Cardiac muscle cell (in vitro differentiated cells and primary cell): ENCODE measurements at places on chromosomes 5 and 9.

GRCh38 chr5:178336889-178337288 is 104.3 kb upstream of the PHYKPL start:
- no peak for DNase-seq

DNA sequence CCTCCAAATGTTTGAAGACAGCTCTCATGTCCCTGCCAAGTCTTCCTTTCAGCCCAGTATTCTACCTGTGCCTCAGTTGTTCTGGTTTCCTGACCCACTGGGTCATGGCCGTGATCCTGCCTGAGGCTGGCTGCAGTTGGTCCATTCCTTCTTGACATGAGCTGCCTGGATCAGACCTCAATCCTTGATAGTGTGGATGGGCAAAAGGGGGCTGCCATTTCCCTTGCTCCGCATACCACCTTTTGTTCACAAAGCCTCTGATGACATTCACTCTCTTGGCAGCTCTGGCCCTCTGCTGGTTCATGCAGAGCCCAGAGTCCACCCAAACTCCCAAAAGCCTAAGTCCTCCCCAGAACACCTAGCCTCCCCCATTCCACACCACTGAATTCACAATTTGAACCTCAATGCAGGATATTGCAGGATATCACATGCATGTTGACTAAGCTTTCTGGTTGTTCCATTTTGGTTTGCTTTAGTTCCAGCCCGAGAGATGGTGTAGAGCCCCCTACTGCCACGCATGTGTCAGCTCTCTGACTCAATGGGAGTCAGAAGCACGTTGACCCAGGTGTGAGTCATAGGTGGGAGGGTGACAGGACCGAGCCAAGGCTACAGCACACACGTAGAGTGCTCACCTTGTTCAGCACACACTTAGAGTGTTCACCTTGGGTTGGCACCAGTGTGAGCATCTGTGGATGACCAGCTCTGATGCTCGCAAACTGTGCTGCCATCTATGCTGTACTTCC is 137.2 kb downstream of the MTX3 start:
- DNase-seq, result no peak

DNA sequence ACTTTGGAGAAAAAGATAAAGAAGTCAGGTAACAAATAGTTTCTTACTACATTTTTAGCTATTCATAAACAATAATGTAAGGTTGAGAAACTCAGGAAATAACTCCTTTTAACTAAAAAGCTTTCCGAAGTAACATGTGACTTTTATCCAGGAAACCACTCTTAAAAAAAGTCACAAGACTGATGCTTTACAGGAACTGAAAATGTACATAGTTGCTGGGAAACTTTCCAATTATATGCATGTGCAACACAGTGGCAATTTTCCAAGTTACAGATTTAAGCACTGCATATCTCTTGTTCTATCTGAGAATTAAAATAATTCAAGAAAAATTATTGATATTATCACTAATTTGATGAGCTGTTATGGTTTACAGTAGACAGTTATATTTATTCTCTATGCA is 105.2 kb downstream of the CDH10 start:
- DNase-seq, result no peak

- DNase-seq, result no peak
These were observed 44.1 kb downstream of the SNX18 start for GRCh38 chr5:54561651-54562050.

DNA sequence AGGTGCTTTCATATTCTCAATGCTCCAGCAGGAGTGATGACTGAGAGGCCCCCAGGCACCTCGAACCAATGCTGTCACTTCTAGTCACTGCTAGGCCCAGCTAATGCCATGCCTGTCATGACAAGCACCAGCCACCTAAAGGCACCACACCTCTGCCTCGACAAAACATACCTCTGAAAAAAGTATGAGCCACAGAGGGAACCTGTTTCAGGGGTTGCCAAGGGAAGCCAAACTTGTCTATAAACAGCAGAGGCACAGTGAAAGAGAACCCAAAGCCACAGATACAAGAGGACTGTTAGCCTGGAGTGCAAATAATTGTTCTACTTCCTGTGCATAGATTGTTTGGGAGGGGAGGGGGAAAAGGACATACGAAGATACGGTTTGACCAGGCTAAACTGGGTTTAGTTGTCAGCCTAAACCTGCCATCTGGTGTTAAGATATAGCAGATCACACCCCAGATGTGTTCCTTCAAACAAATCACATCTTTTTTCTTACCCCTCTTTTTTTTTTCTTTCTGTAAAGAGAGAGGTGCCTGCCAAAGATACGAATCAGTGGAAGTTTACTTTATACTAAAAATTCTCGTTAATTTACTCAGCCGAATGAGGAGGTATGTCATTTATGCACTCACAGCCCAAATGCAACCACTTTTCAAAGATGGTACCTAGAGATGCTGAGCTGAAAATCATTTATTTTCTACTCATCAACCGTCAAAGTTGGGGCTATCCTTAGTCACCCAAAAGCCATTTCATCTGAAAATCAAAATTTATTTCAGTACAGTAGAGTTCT is 45.7 kb downstream of the BNC2 start:
- no peak for DNase-seq

GRCh38 chr9:131174681-131175239 is 49.4 kb downstream of the NUP214 start:
- no peak for DNase-seq
